ENCODE measurements at places on chromosomes 11 and 22.

DNA sequence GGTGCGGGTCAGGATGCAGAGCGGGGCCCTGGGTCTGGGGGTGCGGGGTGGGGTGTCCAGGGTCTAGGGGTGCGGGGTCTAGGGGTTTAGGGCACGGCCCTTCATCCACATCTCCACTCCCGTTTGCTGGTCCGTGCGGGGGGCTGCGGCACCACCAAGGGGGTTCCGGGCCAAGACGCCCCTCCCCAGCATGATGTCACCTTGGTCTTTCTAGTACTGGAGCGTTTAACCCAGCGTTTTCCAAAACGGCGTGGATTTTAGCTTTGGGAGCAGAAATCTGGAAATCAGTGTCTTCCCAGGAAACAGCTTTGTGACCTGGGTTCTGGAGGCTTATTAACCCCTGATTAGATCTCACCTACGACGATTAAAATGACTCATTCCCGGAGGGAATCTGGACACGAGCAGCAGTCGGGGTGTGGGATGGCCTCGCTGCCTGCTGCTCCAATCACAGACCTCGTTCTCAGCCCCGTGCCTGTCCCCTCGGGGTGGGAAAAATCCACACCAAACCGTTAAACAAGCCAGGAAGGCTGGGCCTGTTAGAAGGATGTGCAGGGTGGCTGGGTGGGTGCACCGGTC is 759 bp downstream of the AP2A2 start:
- no peak for DNase-seq
- peaks cover 3% of the 10 kb centered on the region for H3K36me3 ChIP-seq
- no peaks in the 10 kb centered on the region for H3K27me3 ChIP-seq
- H3K27ac ChIP-seq: peak overlapping the region; percentile 63

DNA sequence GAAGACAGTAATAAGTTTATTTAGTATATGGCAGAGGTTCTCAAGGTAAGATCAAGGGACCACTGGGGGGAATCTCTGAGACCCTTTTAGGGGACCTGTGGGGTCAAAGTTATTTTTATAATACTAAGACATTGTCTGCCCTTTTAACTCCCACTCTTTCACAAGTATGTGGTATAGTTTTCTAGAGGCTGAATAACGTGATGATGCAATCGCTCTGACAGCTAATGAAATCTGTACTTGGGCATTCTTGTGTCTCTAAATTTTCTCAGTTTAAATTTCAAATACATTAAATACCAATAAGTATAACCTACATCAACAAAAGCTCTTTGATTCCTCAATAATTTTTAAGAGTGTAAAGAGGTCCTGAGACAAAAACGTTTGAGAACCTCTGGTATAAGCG is 147.9 kb downstream of the ATG16L2 start:
- H3K4me1 ChIP-seq: peaks cover 25% of the 10 kb centered on the region
- no peaks in the 10 kb centered on the region for H3K27me3 ChIP-seq
- peaks cover 46% of the 10 kb centered on the region for H3K36me3 ChIP-seq
- H3K27ac ChIP-seq: no peak overlapping the region

GRCh38 chr11:64875369-64876228 is 2.8 kb downstream of the EHD1 start:
- peak overlapping the region; percentile 91 for H3K27ac ChIP-seq
- no peaks in the 10 kb centered on the region for H3K27me3 ChIP-seq
- peaks cover 20% of the 10 kb centered on the region for H3K36me3 ChIP-seq

GRCh38 chr22:34414467-34415440 is 494.5 kb upstream of the LARGE1 start:
- no peak overlapping the region for H3K4me3 ChIP-seq
- no peak overlapping the region for H3K27ac ChIP-seq
- H3K36me3 ChIP-seq: no peaks in the 10 kb centered on the region
- DNase-seq: no peak
- no peaks in the 10 kb centered on the region for H3K27me3 ChIP-seq

DNA sequence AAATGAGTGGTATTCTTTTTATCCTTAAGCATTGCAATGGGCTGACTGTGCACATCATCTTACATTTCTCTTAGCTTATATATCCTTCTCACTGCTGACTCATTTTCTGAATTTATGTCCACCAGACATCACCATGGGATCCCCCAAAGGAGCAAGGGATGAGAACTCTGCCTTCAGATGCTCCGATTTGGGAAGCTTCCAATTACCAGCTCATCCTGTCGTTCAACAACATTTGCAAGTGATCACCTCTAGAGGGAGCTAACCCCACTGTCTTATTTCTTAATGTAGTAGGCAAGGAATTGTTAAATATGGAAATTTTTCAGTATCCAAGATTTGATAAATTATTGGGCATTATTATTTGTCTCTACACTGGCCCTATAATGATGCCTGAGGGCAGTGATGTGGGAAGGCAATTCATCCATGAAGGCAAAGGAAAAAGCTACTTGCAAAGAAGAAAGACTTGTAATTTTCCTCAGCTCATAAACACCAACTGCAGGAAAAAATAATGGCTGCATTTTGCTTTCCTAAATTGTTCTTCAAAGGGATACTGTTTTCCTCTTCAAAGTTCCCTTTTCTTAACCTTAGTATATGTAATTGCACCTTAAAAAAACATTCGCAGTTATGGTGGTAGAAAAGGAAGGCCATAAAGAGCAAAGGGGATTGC is 102.4 kb upstream of the FSHB start:
- peaks cover 2% of the 10 kb centered on the region for H3K4me1 ChIP-seq
- H3K4me3 ChIP-seq: no peak overlapping the region
- no peak overlapping the region for H3K27ac ChIP-seq
- H3K36me3 ChIP-seq: no peaks in the 10 kb centered on the region

- H3K27me3 ChIP-seq: peaks cover 5% of the 10 kb centered on the region
- H3K36me3 ChIP-seq: peaks cover 42% of the 10 kb centered on the region
- DNase-seq: no peak
- H3K4me3 ChIP-seq: no peak overlapping the region
- H3K4me1 ChIP-seq: peaks cover 20% of the 10 kb centered on the region
Measured at GRCh38 chr22:46374663-46375474, 39.4 kb downstream of the TRMU start.

- H3K36me3 ChIP-seq: no peaks in the 10 kb centered on the region
- DNase-seq: peak; percentile 95
- H3K4me1 ChIP-seq: peaks cover 32% of the 10 kb centered on the region
- no peak overlapping the region for H3K27ac ChIP-seq
- H3K4me3 ChIP-seq: peak overlapping the region; percentile 67
Measured at GRCh38 chr22:23849009-23850006, 8.4 kb upstream of the SLC2A11 start.

GRCh38 chr11:3412837-3413236 is 33.9 kb upstream of the ZNF195 start:
- H3K4me3 ChIP-seq: no peak overlapping the region
- H3K36me3 ChIP-seq: no peaks in the 10 kb centered on the region
- H3K27me3 ChIP-seq: peaks cover 2% of the 10 kb centered on the region
- H3K4me1 ChIP-seq: peaks cover 6% of the 10 kb centered on the region
- no peak overlapping the region for H3K27ac ChIP-seq

DNA sequence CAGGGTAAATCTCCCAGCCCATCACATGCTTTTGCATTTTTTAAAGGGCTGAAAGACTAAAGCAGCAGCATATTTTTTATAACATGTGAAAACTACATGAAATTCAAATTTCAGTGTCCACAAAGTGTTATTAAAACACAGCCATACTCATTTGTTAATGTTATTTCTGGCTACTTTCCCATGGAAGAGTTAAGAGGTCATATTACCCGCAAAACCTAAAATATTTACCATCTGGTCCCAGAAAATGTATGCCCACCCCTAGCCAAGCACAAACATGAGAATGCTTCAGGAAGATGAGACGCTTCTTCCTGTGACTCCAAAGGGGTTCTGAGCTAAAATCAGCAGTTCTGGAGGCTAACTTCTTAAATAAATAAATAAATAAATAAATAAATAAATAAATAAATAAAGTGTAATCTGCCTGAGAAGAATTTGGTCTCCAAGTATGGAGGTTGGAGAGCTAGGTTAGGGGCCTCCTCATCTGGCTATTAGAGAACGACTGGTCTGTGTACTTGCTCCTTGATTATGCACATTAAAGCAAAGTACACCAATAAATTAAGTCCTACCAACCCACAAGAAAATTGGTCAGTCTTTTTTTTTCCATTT is 9.7 kb downstream of the IMMP1L start:
- H3K27me3 ChIP-seq: no peaks in the 10 kb centered on the region
- no peak overlapping the region for H3K4me3 ChIP-seq
- H3K36me3 ChIP-seq: peaks cover 21% of the 10 kb centered on the region
- H3K27ac ChIP-seq: no peak overlapping the region
- peaks cover 10% of the 10 kb centered on the region for H3K4me1 ChIP-seq
- DNase-seq: no peak

GRCh38 chr11:94581926-94582325 is 14.8 kb downstream of the PIWIL4 start:
- peaks cover 3% of the 10 kb centered on the region for H3K27me3 ChIP-seq
- peaks cover 3% of the 10 kb centered on the region for H3K4me1 ChIP-seq
- no peak overlapping the region for H3K4me3 ChIP-seq
- no peaks in the 10 kb centered on the region for H3K36me3 ChIP-seq
- no peak overlapping the region for H3K27ac ChIP-seq

- peaks cover 2% of the 10 kb centered on the region for H3K36me3 ChIP-seq
- H3K27ac ChIP-seq: no peak overlapping the region
- no peak for DNase-seq
- peaks cover 3% of the 10 kb centered on the region for H3K27me3 ChIP-seq
Measured at GRCh38 chr11:110000031-110000502, 93.1 kb upstream of the ZC3H12C start.

GRCh38 chr11:6652182-6652581 is 3.4 kb downstream of the DCHS1 start:
- DNase-seq: no peak
- peaks cover 6% of the 10 kb centered on the region for H3K36me3 ChIP-seq
- H3K27me3 ChIP-seq: peaks cover 11% of the 10 kb centered on the region
- H3K27ac ChIP-seq: no peak overlapping the region
